ENCODE measurements at places on chromosomes 3 and 15. TPM values are rescaled to one million over a fixed set of nuclear protein-coding genes. Genes with fewer than 3 reads are reported as not detected.
A peak's percentile ranks its signal among the peaks of the same experiment; 100 is the strongest.

Gene VEPH1
- total RNA-seq, result 30.0 TPM

Gene P2RY12
- 0.78 TPM for total RNA-seq

Gene TRIM71
- total RNA-seq, result not detected

Gene ERICH6
- total RNA-seq, result not detected

GRCh38 chr15:81000144-81000623, 539 bp upstream of the TLNRD1 start:
- H3K27me3 ChIP-seq, result no peaks in the 10 kb centered on the region
- H3K27ac ChIP-seq, result peak overlapping the region; percentile 98
- H3K4me3 ChIP-seq, result peak overlapping the region; percentile 92
- peaks cover 37% of the 10 kb centered on the region for H3K4me1 ChIP-seq
- no peak for DNase-seq
- no peaks in the 10 kb centered on the region for H3K36me3 ChIP-seq

GRCh38 chr3:25094932-25095685, 333.0 kb upstream of the RARB start:
- no peaks in the 10 kb centered on the region for H3K4me1 ChIP-seq
- H3K27ac ChIP-seq, result no peak overlapping the region
- no peaks in the 10 kb centered on the region for H3K27me3 ChIP-seq
- no peaks in the 10 kb centered on the region for H3K36me3 ChIP-seq

DNA sequence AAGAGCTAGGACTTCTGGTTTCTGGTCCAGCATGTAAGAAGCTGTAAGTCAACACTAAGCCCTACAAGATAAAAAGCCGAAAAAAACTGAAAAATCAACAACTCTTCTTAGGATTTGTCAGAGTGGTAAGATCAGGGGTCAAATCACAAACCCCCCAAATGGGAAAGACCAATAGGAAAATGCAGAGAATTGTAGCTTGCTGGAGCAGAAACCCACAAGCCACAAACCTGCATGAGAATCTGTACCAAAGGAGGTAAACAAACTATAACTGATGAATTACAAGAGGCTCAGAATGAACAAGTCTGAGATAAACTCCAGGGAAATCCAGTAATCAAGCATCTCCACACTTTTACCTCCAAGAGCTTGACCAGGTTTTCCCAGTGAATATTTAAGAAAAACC, 36.0 kb downstream of the RFX7 start:
- no peak for DNase-seq
- no peak overlapping the region for H3K4me3 ChIP-seq
- no peaks in the 10 kb centered on the region for H3K27me3 ChIP-seq
- peaks cover 24% of the 10 kb centered on the region for H3K4me1 ChIP-seq

- H3K4me1 ChIP-seq, result peaks cover 21% of the 10 kb centered on the region
- H3K36me3 ChIP-seq, result no peaks in the 10 kb centered on the region
- DNase-seq, result no peak
- no peak overlapping the region for H3K4me3 ChIP-seq
- H3K27me3 ChIP-seq, result no peaks in the 10 kb centered on the region
These were observed 342.3 kb upstream of the PROK2 start for GRCh38 chr3:72127224-72127612.

DNA sequence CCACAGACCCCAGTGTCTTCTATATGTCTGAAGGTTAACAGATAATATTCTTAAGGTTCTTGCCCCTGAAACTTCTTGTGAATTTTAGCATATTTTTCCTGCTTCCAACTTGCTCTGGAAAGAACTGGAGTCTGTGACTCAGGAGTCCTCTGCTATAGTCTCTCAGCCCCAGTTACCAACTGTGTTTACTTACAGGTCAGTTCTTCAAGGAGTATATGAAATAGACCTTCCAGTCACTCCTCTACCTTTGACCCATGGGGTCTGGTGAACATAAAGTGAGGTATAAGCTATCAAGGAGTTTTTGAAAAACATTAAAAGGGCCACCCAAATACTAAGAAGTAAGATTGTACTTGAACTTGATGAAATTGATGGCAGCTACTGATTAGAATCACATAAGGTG, 139.2 kb upstream of the ROPN1 start:
- no peaks in the 10 kb centered on the region for H3K36me3 ChIP-seq
- H3K4me3 ChIP-seq, result no peak overlapping the region
- H3K4me1 ChIP-seq, result no peaks in the 10 kb centered on the region
- H3K27ac ChIP-seq, result no peak overlapping the region

- no peak overlapping the region for H3K27ac ChIP-seq
- no peak for DNase-seq
- H3K4me1 ChIP-seq, result no peaks in the 10 kb centered on the region
- H3K36me3 ChIP-seq, result no peaks in the 10 kb centered on the region
- H3K4me3 ChIP-seq, result no peak overlapping the region
These were observed 220.7 kb downstream of the MEX3B start for GRCh38 chr15:81825136-81825535.

GRCh38 chr3:188083011-188083410, 70.9 kb upstream of the LPP start:
- no peaks in the 10 kb centered on the region for H3K36me3 ChIP-seq
- no peaks in the 10 kb centered on the region for H3K4me1 ChIP-seq
- H3K27me3 ChIP-seq, result no peaks in the 10 kb centered on the region
- no peak overlapping the region for H3K4me3 ChIP-seq

- H3K4me3 ChIP-seq, result no peak overlapping the region
- no peak overlapping the region for H3K27ac ChIP-seq
- DNase-seq, result no peak
- H3K27me3 ChIP-seq, result no peaks in the 10 kb centered on the region
- no peaks in the 10 kb centered on the region for H3K4me1 ChIP-seq
These were observed 58.3 kb downstream of the SCN10A start for GRCh38 chr3:38757721-38758120.

GRCh38 chr3:127304121-127304744, 16.4 kb upstream of the PRR20G start:
- H3K4me3 ChIP-seq, result no peak overlapping the region
- H3K27me3 ChIP-seq, result no peaks in the 10 kb centered on the region
- H3K36me3 ChIP-seq, result no peaks in the 10 kb centered on the region
- DNase-seq, result peak; percentile 85
- H3K4me1 ChIP-seq, result peaks cover 4% of the 10 kb centered on the region

DNA sequence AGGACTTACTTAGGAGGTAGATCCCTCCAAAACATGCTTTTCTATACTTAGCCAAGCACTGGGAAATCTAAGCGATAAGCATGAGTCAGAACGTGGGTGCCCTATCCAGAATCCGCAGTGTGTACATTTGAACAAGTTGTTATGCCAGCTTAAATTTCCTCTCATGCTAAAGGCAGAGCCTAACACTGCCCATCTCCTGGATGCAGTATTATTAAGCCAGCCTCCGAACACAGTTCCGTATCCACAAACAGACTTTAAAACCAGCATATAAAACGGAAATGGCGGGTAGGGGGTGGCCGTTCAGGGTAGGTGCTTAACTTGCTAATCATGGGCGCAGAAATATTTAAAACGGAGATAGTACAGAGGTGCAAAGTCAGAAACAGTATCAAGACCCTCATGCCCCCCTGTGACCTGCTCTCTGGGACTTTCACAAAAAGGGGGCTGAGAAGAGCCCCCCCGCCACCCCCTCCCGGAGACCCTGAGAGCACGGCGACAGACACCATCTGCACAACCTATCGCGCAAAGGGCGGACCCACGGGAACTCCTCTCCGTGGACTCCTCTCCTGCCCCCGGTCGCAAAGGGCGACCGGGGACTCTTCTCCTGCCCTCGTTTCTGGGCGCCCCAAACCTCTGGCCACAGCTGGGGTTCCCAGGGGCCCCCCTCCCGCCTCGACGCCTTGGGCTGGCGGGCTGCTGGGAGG, 889 bp upstream of the LRRIQ4 start:
- DNase-seq, result peak; percentile 17
- H3K4me3 ChIP-seq, result no peak overlapping the region
- peaks cover 14% of the 10 kb centered on the region for H3K4me1 ChIP-seq
- peak overlapping the region; percentile 0 for H3K27ac ChIP-seq
- no peaks in the 10 kb centered on the region for H3K27me3 ChIP-seq

DNA sequence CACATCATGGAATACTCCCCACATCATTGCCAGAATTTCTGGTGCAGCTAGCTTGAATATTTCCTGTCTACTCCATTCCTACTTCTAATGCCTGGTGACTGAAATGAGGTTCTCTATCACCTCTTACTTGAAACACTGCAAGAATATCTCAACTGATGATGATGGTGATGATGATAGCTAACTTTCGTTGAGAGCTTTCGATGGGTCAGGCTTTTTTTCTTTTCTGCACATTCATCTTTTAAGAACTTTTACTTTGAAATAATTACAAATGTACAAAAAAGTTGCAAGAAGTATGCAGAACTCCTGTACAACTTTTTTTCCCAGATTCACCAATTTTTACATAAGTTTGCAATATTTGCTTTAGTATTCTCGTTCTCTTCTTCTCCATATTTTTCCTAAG, 233.5 kb downstream of the MEIS2 start:
- DNase-seq, result no peak
- no peaks in the 10 kb centered on the region for H3K36me3 ChIP-seq
- H3K4me3 ChIP-seq, result no peak overlapping the region

GRCh38 chr15:58839485-58839884, 68.4 kb downstream of the MINDY2 start:
- DNase-seq, result no peak
- H3K36me3 ChIP-seq, result no peaks in the 10 kb centered on the region

DNA sequence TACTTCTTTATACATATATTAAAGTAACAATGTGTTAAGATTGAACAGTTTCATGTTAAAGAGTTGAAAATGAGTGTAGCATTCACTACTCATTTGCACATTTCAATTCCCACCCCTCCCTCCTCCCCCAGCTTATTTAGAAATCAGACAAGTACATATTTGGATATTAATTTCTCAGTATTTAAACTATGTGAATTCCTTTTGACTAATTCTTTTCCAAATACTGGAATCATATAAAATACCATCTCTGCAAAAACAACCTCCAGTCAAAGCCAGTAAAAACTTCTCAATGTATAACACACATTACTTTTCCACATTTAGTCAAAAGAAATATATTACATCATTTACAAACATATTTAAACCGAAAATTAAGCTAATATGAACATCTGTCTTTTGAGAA, 25.5 kb upstream of the SHC4 start:
- no peak overlapping the region for H3K4me3 ChIP-seq
- no peaks in the 10 kb centered on the region for H3K27me3 ChIP-seq
- H3K36me3 ChIP-seq, result no peaks in the 10 kb centered on the region
- H3K4me1 ChIP-seq, result no peaks in the 10 kb centered on the region
